ENCODE measurements at places on chromosomes 11 and 22. TPM values are rescaled to one million over a fixed set of nuclear protein-coding genes. Genes with fewer than 3 reads are reported as not detected.

The APOBEC3A gene
- total RNA-seq, result not detected

The CNGA4 gene
- total RNA-seq, result not detected

The XRCC6 gene
- 170 TPM for total RNA-seq

The OR5B21 gene
- total RNA-seq, result not detected

The TSKU gene
- total RNA-seq, result 46.2 TPM

The KDM4E gene
- total RNA-seq, result not detected

The GPR83 gene
- not detected for total RNA-seq

The DCUN1D5 gene
- total RNA-seq, result 78.0 TPM

The RAC2 gene
- total RNA-seq, result 30.2 TPM

The OR52E8 gene
- total RNA-seq, result not detected

The KIRREL3 gene
- total RNA-seq, result 0.23 TPM

The SOX10 gene
- total RNA-seq, result not detected

The KRTAP5-7 gene
- not detected for total RNA-seq

The SEC14L6 gene
- total RNA-seq, result under 0.01 TPM

The APOL5 gene
- not detected for total RNA-seq

The LRRC4C gene
- 0.12 TPM for total RNA-seq

The ENDOD1 gene
- total RNA-seq, result 18.1 TPM

The TRIM6 gene
- total RNA-seq, result 9.2 TPM

The CALCA gene
- not detected for total RNA-seq

The SLC6A5 gene
- not detected for total RNA-seq

Data from pericardium fibroblast (primary cell).